ENCODE measurements at places on chromosomes 16 and 17.

GRCh38 chr17:28189667-28190066 lies 129.3 kb upstream of the TMEM97 start:
- no peak for DNase-seq

- no peak for DNase-seq
Observed at GRCh38 chr16:19781226-19781625, 63.2 kb downstream of the IQCK start.

DNA sequence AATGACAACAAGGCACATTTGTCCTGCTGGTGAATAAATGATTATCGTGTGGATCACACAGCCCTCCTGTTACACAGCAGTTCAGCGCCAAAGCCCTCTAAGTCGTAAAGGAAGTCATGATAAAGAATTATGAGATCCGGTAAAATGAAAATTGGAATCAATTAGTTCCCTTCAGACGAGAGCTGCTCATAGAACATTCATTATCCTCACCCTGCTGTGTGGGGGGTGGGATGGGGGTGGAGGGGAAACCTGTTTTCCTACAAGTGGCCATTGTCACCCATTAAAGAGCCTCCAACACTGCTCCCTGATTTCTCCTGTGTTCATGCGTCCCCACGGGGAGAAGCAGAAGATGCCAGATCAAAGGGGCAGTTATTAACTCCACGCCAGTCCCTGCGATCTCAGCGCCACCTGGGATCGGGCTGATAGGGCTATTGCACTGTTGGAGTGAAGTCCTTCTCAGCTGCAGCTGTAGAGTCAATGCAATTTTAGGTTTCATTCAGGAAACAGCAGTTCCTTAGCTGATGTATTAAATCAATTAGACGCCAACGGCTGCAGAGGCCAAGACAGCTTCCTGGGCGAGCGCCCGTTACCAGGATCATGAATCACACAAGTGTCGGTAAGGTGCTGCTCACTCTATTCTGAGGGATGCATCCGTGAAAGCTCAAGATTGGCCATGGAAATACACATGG lies 19.2 kb upstream of the CACNG4 start:
- DNase-seq, result no peak

GRCh38 chr17:38418693-38419507 lies 9.4 kb upstream of the ARHGAP23 start:
- no peak for DNase-seq

DNA sequence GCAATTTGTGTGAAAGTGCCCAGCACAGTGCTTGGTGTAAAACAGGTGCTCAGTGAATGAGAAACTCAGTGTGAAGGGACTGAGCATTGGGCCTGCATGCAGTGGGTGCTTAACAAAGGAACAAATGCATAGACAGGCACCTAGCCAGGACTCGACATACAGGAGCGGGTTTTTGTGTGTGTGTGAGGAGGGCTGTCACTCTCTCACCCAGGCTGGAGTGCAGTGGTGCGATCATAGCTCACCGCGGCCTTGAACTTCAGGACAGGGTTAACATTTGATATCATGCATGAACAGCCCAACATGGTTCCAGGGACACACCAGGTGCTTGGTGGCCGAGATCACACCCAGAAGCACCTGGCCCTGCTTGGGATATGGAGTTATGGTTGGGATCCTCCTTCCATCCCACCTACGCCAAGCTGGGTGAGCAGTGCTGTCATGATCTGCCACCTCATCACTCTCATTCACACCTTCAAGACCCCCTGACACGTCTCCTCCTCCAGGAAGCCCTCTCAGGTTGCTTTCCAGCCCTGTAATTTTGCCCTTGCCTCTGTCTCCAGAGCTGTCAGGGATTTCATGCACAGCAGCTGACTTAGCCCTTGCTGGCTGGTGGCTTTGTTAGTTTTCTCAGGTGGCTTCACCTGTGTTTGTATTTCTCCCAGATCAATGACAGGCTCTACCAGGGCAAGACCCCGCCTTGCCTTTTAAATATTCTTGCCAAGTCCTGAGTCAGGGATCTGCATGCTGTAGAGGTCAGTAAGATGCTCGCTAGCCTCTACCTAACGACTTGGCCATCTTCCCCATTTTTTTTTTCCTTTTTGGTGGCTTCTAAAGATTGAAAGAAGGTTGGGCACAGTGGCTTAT lies 66.4 kb downstream of the OR1D5 start:
- DNase-seq, result no peak

DNA sequence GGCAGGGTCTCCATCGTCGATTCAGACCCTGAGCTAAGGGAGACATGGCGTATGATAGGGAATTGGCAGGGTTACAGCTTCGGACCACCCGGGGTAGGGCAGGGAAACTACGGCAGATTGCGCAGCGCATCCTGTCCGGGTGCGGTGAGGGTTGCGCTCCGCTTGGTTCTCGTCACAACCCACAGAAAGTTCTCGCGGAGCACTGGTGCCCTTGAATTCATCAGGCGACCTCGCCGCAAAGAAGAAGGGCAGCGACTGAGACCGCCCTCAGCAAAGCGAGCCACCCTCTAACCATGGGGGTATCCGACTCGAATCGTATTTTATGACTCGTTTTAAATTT lies 1.2 kb downstream of the HS3ST3B1 start:
- DNase-seq, result no peak

DNA sequence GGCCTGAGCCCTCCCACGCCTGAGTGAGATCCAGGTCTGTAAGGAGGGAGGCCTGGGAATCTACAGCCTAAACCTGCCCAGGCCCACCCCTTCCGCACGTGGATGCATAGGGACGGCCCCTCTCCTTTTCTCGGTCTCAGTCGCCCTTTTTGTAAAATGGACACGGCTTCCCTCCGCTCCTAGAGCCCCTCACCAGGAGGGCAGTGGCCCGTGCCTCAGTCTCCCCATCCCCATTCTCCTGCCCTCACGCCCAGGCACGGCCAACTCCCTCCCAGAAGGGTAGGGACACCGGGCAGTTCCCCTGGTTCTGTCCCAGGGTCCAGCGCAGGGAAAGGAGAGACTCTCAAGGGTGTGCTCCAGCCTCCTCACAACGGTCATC lies 48.1 kb downstream of the WNT3 start:
- DNase-seq, result no peak

DNA sequence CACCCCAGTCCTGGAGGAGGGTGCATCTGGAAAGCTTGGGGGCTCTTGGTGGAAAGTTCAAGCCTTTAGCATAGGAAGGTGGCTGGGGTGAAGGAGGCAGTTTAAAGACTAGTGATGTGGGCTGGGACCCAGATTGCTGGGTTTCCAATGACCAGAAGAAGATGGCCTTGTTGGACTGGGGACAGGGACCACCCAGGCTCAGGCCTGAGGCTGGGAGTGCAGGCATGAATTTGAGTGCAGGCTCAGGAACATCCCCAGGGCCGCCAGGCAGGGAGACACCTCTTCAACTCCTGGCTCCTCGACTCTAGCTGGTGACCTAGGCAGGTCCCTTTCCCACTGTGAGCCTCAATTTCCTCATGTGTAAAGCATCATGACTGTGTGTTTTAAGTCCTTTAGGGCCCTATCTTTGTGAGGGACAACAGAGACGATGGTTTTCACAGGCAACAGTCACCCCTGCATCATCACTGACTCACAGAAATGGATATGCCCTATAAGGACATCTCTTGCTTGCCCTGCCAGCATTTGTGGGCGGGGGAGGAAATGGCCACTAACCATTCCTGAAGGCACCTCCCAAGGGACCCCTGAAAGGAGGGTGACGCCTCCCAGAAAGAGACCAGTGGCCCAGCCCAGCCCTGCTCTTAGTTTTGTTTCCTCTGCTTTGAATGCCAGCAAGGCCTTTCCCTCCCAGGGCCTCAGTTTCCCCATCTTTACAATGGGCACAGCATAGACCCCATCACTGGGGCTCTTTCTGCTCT lies 11.1 kb downstream of the NLRC5 start:
- DNase-seq, result no peak

GRCh38 chr16:78284957-78285434 lies 185.5 kb downstream of the WWOX start:
- no peak for DNase-seq

DNA sequence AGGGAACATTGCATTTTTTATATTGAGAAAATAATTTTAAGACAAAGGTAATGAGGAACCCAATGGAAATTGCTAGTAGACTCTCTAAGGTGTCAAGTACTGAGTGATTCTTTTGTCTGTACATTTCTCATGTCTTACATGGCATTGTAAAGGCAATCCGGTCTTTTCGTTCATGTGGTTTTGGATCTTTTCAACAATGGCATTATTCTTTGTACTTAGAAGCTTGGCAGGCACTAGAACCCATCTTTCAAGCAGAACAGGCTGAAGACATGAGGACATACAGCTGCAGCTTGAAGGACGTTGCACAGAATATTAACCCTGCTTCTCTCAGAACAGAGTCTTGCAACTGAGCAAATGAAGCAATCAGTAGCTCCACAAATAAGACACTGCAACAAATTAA lies 231.5 kb upstream of the ZFHX3 start:
- no peak for DNase-seq

GRCh38 chr17:28112181-28112580 lies 69.7 kb downstream of the NLK start:
- no peak for DNase-seq

DNA sequence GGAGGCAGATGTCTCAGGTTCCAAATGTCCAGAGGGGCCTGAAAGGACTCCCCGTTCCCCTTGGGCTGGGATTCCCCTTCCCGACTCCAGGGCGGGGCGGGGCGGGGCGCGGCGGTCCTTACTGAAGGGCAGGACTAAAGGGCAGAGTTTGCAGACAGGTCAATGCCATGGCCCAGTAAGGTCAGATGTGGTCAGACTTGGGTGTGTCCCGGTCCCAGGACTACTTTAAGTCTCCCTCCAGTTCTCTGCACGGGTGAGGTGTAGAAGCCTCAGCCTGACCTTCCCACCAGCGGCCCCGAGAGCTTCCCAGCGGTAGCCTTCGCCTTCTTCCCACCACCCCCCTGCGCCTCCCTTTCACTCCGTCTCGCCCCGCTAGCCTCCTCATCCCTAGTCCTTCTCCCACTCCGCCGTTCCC lies 532 bp downstream of the KDM6B start:
- no peak for DNase-seq

All from NCI-H2107 (cell line).